SJCRH30 (cell line): ENCODE measurements at places on chromosomes 4 and X.

DNA sequence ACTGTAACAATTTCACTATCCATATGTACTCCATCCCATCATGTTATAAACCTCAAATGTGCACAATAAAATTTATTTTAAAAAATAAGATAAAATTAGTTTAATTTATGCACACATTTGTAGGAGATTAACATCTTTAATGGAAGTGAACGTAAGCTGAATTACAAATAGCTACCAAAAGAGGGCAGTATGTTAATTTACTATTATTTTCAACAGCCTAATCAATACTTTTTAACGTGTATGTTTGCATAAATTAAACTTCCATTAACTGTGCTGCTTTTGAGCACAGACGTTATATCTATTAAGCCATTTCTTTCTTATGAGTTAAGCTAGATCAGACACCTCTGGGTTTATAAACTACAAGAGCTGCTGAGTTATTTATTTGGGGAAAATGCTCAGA is 56.5 kb upstream of the PHKA2 start:
- DNase-seq, result no peak

GRCh38 chr4:38315286-38315685 is 348.7 kb upstream of the KLF3 start:
- DNase-seq, result no peak

- DNase-seq, result no peak
Observed at GRCh38 chr4:75285837-75286236, 228.4 kb downstream of the RCHY1 start.

DNA sequence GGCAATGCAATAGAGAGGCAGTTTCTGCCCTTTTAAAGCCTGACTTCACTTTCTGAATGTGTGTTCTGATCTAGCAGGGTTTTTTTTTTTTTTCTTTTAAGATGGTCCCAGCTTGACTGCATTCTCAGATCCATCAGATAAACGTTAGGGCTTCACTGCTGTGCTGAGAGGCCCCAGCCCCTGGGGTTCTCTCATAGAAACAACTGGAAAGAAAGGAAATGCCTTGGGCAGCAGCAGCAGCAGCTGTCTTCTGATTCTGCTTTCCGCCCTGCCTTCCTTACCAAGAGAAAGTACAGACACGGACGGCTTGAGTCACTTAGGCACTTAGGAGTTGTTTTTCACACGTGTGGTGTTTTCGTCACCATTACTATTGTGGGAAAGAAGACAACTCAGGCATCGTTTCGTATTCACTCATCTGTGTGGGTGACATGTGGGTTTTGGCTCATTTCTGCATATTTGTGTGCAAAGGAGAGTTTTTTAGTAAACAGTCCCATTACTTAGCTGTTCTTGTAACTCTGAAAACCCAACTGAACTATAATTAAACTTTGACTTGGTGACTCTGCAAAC is 172.0 kb downstream of the PTTG2 start:
- peak; percentile 94 for DNase-seq

DNA sequence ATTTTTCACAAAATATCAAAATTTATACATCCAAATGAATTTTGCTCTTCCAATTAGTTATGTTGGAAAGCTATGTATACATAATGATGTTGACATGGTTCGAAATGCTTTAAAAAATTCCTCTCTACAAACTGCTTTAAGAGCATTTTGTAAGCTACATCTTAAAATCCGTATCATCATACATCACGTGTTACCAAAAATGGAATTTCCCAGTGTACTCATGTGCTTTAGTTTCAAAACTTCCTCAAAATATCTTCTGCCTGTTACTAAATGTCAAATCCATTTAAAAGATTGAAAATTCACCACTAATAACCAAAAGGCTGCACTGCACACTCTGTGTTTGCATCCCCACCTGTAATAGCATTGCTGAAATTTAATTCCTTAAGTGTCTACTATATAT is 87.9 kb downstream of the WDFY3 start:
- DNase-seq, result no peak

DNA sequence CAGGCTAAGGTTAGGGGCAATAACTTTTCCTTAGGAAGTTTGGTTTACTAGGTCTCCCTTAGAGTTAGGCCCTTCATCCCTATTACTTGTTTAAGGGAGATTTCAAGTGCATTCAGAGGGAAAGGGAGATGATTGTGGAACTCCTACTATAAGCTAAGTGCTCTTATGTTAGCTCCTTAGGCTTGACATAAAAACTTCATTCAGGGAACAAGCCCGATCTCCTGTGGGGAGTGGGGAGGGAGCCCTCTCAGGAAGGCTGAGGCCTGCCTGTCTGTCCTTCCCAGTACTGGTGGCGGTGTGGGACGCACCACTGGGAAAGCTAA is 8.0 kb downstream of the KLF3 start:
- no peak for DNase-seq

- DNase-seq, result peak; percentile 90
Observed at GRCh38 chrX:40107291-40108161, 9.8 kb upstream of the BCOR start.

DNA sequence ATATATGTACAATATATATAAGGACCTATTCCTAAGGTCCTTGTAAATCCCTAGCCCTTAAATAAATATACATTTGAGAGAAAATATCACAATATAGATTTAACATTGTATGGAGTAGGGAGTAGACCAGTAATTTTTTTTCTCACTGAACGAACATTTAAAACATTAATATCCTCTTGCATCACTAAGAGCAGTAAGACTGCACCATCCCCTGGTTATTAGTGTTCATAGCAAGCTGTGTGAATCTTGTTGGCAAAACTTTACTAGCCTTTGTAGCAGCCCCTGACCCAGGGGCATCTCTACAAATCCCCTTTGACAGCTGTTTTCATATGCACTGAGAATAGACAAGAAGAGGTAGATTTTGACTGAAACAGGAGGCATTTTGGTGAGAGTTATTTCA is 146.5 kb downstream of the IL1RAPL2 start:
- no peak for DNase-seq

DNA sequence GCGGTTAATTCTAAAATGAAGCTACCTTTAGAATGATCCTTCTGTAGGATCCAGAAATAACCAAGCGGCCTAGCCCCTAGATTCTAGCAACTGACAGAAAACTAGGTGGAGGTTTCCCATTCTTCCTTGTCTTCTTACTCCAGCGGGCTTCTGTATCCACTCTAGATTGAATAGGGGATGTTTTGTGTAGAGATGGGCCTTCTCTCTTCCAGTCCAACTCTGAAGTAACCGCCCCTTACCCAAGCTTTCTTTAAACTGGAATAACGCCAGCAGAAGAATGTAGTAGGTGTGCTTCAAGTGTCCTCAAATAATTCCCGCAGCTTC is 386 bp upstream of the TMEM184C start:
- no peak for DNase-seq

GRCh38 chr4:86099348-86099747 is 260.5 kb downstream of the MAPK10 start:
- no peak for DNase-seq

DNA sequence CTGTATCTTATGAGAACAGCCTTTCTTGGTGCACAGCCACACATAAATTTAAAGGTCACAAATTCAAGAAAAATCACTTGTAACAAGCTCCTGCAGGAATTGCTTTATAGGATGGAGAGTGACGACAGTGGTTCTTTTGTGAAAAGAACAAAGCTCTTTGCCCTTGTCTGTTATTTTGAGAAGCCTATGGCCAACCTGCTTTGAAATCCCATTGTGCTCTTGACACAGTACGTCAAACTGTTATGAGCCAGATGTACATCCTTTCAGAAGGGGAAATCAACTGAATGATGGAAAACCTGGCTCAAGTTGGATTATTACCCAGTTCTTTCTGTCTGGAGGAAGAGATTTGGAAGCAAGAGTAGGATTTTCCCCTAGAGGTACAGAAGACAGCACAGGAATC is 1454.2 kb downstream of the ARAP2 start:
- no peak for DNase-seq

- DNase-seq, result no peak
Observed at GRCh38 chr4:123802082-123802645, 405.6 kb downstream of the SPRY1 start.

GRCh38 chrX:45184211-45184610 is 16.5 kb downstream of the DIPK2B start:
- DNase-seq, result no peak

GRCh38 chr4:165288639-165289422 is 38.6 kb upstream of the MSMO1 start:
- no peak for DNase-seq

DNA sequence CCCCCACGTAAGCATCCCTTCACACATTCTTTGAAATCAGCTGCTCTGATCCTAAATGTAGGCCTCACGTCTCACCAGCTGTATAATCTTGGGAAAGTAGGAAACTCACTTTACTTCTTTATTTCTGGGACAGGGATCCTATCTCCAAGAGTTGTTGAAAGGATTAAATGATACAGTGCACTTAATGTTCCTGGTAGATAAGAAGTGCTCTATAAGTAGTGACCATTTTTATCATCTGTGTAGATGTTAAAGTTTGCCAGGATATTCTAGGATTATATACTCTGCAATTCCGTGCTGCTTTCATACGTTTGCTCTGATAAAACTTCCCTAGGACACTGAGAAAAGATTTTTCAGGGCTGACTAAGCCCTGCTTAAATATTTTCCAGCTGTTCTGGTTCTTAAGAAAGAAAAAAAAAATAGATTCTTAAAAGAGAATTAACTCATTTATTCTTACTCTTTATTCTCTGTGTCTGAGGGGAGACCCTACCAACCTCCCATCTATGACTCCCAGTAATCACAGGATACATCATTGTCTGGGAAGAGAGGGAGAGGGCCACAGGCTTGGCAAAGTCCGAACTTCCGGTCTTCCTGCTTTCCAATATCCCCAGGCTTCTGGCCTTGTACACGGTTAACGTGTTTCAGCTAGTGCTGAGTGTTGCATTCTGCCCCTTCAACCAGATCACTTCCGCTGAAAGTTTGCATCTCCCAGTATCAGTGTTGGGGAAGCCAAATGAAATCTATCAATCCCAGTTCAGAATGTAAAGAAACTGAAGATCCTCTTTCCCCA is 269.2 kb downstream of the TRIML1 start:
- no peak for DNase-seq

DNA sequence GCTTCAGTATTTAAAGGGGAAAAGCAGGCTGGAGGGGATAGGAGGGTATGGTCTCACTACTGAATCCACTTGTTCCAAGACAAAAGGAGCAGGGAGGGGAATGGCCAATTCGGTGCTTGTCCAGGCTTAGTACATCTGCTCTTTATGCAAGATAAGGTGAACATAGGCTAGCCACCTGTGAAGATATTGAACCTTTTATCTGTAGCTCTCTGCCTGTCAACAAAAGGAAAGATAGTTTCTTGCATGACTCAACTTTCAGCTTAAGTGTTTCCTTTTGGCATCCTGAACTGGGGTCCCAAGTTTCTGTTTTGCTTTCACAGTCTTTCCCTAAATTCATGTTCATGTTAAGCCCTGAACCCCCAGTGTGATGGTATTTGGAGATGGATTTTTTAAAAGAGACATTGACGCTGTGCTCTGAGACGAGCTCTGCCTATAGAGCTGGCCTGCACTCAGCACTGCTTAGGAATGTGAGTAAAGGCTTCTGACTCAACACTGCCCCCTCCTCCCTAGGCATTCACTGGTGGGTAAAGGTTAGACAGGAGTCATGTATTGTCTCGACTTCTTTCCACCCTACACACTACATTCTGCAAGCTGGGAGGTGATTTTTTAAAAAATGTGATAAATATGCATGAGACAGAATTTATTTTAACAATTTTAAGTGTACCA is 28.2 kb downstream of the FAM149A start:
- no peak for DNase-seq

GRCh38 chr4:112410804-112411203 is 105.2 kb downstream of the NEUROG2 start:
- no peak for DNase-seq

- DNase-seq, result peak; percentile 79
Observed at GRCh38 chr4:153345012-153345981, 809 bp downstream of the MND1 start.

- no peak for DNase-seq
Observed at GRCh38 chrX:119095936-119096335, 23.1 kb downstream of the CT47C1 start.

GRCh38 chr4:47068986-47069385 is 37.6 kb downstream of the GABRB1 start:
- DNase-seq, result no peak

GRCh38 chrX:70134116-70134477 is 850 bp downstream of the IGBP1 start:
- no peak for DNase-seq

DNA sequence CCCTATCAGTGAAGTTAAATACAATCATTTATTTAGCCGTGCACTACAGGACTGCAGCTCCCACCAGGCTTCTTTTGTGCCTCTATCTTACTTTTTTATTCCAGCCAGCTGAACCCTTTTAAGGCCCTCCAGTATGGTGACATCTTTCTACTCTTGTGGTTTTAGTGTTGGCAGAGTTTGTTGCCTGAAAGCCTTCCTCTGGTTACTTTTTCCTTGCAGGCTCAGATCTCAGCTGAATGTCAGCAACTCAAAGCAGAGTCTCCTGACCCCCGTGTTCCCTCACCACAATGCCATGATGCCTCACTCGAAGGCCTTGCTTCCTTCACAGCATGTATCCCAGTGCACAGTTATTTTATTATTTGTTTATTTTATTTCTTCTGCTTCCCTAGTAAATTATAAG is 818.9 kb upstream of the LCORL start:
- no peak for DNase-seq

DNA sequence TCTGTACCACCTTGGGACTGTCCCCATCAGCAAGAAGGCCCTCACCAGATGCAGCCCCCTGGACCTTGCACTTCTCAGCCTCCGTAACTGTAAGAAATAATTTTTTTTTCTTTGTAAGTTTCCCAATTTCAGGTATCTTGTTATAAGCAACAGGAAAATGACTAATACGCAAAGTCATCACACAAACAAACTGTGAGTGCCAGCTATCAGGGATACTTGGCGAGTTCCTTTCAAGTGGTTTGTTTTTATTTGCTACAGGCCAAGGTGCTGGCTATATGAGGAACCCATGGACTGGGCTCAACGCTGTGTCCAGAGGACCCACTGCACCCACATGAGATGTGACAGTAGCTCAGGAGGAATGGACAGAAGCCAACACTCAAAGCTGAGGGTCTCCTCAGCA is 11.5 kb upstream of the GPM6B start:
- DNase-seq, result no peak

DNA sequence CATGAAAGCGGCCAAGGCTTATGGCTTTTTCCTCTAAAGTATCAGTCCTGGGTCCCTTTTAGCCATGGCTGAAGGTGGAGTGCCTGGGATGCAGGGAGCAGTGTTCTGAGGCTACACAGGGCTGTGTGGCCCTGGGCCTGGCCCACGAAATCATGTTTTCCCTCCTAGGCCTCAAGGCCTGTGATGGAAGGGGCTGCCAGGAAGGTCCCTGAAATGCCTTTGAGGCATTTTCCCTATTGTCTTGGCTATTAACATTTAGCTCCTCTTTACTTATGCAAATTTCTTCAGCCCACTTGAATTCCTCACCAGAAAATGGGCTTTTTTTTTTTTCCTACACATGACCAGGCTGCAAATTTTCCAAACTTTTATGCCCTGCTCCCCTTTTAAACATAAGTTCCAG is 657.0 kb downstream of the DACH2 start:
- no peak for DNase-seq

- no peak for DNase-seq
Observed at GRCh38 chr4:184861047-184861446, 35.3 kb upstream of the ACSL1 start.

DNA sequence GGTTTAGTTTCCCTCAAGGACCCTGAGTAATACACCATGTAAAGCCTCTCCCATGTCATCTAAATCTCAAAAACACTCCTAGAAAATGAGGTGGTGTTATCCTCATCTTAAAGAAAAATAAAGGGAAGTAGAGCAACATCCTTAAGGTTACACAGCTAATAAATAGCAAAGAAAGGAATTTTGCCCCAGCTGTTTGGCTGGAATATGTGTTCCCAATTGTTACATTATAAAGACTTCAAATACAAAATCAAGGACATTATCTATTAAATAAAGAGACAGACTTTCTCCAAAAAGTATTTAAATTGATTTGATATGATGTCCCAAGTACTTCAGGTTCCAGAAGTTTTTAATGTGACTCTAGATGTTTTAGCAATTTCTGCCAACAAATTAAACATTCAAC is 57.9 kb upstream of the IL15 start:
- DNase-seq, result no peak
